ENCODE measurements at places on chromosomes 16 and 17.

GRCh38 chr16:86751076-86752030 is 173.0 kb downstream of the FOXL1 start:
- DNase-seq: no peak

GRCh38 chr17:7133424-7133823 is 18.8 kb upstream of the ASGR2 start:
- DNase-seq: no peak

- DNase-seq: no peak
Measured at GRCh38 chr17:28828294-28829040, 14.1 kb downstream of the FAM222B start.

DNA sequence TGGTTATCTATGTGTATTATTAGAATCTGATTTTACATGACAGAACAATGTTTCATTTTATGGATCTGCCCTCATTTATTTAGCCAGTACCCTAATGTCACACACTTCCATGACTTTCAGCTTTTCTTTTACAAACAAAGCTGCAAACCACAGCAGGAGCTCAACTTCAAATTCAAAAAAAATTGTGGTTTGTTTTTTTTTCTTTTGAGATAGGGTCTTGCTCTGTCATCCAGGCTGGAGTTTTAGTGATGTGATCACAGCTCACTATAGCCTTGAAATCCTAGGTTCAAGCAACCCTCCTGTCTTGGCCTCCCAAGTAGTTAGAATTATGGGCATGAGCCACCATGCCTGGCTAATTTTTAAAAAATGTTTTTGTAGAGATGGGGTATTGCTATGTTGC is 8.2 kb upstream of the MPRIP start:
- no peak for DNase-seq

GRCh38 chr16:56093055-56093454 is 98.2 kb upstream of the GNAO1 start:
- DNase-seq: no peak

DNA sequence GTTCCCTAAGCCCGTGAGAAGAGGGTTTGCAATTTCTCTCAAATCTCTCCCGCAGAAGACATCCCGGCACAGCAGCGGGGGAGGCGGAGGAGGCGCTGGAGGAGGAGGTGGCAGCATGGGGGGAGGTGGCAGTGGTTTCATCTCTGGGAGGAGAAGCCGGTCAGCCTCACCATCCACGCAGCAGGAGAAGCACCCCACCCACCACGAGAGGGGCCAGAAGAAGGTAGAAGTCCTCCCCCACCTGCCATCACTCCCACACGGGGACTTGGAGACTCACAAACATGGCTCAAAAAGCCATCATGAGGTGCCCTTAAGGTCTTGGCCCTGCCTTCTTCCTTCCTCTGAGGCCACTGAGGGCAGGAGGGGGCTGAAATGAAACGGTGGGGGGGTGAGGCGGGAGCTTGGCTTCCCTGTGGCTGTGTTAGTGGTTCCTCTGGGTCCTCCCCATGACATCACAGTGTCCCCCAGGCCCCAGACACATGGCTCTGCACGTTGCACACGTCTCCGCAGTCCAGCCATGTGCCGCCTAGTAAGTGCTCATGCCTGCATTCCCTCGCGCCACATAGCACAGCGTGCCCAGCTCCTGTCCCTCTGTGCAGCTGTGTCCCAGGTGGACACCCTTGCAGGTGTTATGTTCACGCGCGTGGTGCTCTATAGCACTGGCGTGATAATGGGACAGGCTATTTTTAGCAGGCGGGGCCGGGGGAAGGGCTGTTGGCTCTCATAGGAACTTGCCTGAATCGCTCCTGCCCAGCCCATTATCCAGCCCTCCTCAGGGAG is 6.9 kb downstream of the MLLT6 start:
- DNase-seq: no peak

- DNase-seq: no peak
Measured at GRCh38 chr16:24289166-24289700, 33.1 kb downstream of the CACNG3 start.

GRCh38 chr17:16470265-16470664 is 21.7 kb downstream of the LRRC75A start:
- DNase-seq: no peak

GRCh38 chr16:85104147-85104546 is 8.1 kb downstream of the CIBAR2 start:
- no peak for DNase-seq

All from NCI-H1417 treated with DMSO at 0.1 percent for 48 hours (cell line).